ENCODE measurements at places on chromosomes 6 and 20. TPM values are rescaled to one million over a fixed set of nuclear protein-coding genes. Genes with fewer than 3 reads are reported as not detected.

Gene IL17A
- total RNA-seq: not detected

Gene ZNF165
- total RNA-seq: not detected

Gene CTCFL
- not detected for total RNA-seq

Gene SMPDL3A
- total RNA-seq: 6.7 TPM

Gene FAM184A
- total RNA-seq: not detected

Gene MMUT
- 16.4 TPM for total RNA-seq

Gene HLA-DQA2
- not detected for total RNA-seq

Gene SIRPD
- total RNA-seq: not detected

Gene LY6G6C
- not detected for total RNA-seq

Gene PNPLA1
- not detected for total RNA-seq

Gene WFDC5
- total RNA-seq: not detected

Gene CST3
- 288 TPM for total RNA-seq

Gene CST7
- total RNA-seq: not detected
